ENCODE measurements at places on chromosomes 3 and 15.

DNA sequence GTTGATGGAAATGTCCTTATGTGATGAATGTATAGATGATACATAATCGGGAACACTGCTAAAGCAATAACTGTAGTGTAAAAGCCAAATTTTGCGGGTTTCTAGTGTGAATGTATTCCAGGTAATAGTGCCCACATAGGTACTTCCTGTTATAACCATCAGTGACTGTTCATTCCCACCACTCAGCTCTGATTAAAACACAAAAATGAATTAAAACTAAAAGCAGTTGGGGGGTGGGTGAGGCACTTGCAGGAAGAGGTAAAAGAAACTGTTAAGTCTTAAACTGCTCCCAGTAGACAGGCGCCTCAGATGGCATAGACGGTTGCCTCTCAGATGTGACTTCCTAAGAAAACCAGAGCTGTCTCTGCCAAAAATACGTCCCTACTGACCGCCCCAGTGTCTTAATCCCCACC lies 893 bp upstream of the MTHFS start:
- DNase-seq = no peak

DNA sequence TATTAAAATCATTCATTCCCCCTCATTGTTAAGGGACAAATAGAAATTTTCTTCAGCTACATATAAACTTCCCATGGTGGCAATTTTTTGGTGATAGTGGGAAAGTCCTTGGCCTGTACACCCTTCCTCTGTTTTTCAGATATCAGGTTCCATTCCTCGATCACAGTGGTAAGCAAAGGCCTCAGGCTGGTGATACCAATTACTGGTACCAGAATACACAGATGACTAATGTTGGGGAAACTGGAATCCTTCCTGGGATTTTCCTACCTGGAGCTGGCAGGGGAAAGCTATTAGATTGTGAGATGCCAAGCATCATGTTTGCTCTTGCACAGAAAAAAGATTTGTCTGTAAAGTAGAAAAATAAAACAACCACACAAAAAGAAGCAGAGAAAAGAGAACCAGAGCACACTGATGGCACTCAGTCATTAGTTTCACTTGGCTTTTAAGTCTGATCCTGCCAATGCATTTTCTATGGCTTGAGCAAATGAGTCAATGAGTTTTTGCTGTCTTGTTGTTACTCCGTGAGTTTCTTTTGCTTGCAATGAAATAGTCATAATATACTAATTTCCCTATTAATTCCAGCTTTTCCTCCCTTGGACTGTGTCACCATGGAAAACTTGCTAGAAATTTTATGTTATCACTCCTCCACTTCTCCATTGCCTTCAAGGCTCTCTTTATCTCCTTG lies 795.0 kb downstream of the ROBO1 start:
- DNase-seq = no peak

DNA sequence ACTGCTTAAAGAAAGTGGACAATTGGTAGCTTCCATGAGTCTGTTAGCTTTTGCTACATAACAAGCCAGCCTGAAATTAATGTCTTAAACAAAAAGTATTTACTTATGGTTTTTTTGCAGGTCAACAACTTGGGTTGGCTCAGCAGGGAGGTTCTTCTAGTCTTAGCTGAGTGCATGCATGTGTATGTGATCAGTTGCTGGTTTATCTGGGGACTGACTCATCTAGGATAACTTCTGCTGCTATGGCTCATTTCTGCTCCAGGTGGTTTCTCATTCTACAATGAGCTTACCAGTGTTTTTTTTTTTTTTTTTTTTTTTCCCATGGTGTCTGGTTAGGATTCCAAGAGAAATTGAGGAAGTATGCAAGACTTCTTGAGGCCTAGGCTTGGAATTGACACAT lies 244.7 kb downstream of the NSUN3 start:
- DNase-seq = no peak

GRCh38 chr3:132029182-132029902 lies 5.5 kb downstream of the CPNE4 start:
- DNase-seq = peak; percentile 90

DNA sequence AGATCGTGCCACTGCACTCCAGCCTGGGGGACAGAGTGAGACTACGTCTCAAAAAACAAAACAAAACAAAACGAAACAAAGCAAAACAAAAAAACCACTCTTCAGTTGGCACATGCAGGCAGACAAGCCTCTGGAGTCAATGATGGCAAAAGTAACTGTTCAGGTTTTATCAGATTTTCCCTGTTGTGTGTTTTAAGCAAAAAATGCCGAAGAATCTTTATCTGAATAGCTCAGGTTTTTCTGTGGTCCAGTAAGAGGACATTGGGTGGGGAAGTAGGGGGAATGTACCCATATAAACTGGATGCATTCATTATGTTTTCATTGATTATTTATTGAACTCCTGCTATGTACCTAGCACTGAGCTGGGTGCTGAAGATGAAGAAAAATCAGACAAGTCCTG lies 20.8 kb upstream of the BCL2A1 start:
- DNase-seq = no peak

GRCh38 chr3:38582941-38583645 lies 66.4 kb downstream of the SCN5A start:
- DNase-seq = no peak

- DNase-seq = no peak
These were observed 149.8 kb downstream of the TMCO5A start for GRCh38 chr15:38084289-38084688.

All from T47D (cell line).